ENCODE measurements at places on chromosomes 11 and 22. TPM values are rescaled to one million over a fixed set of nuclear protein-coding genes. Genes with fewer than 3 reads are reported as not detected.
A peak's percentile ranks its signal among the peaks of the same experiment; 100 is the strongest.

GRCh38 chr11:12243486-12243885 lies 133.1 kb downstream of the MICAL2 start:
- DNase-seq: no peak

GRCh38 chr11:6633422-6634408 lies 14.5 kb upstream of the TPP1 start:
- peak; percentile 68 for DNase-seq

DNA sequence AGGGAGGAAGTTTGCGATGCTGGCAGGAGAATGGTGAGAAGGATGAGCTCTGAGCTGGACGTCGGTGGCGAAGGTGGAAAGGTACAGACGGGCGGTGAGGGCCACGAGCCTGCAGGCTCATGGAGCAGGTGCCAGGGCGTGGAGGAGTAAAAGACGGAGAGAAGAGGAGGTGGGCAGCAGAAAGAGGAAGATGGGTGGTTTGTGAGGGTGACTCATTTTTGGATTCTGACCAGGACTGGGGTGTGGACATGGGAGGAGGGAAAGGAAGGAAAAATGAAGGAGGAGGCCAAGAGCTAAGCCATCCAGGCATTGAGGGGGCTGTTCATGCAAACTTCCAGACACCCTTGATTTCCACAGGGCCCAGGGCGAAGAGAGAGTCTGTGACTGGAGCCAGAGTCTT lies 3.5 kb downstream of the ZDHHC24 start:
- no peak for DNase-seq

DNA sequence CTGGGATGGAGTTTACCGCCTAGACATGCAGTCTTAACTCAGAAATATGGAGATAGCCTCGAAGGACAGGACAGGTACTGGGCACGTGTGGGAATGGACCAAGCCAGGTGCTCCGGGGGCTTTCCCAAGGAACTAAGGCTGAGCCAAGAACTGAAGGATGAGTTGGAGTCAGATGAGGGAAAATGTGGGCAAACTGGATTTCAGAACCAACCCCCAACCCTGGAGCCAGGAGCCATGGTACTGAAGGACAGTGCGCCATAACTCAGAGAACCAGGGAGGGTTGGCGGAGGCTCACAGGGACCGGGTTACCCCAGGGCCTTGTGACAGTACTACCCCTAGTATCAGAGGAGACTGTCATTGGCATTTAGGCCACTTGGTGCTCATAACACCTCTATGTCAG lies 2.5 kb upstream of the MIF start:
- no peak for DNase-seq

GRCh38 chr22:46969961-46970360 lies 207.5 kb downstream of the TBC1D22A start:
- DNase-seq: no peak

DNA sequence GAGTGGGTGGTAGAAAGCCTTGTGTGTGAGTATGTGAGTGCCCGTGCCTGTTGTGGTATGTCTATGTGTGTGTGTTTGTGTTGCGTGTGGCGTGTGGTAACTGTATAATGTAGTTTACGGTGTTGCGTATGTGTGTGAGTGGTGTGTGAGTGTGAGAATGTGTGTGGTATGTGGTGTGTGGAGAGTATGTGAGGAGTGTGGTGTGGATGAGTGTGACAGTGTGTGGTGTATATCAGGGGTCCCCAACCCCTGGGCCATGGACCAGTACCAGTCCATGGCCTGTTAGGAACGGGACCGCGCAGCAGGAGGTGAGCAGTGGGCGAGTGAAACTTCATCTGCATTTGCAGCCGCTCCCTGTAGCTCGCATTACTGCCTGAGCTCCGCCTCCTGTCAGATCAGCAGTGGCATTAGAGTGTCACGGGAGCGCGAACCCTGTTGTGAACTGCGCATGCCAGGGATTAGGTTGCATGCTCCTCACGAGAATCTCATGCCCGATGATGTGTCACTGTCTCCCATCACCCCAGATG lies 5.7 kb downstream of the UPK3A start:
- DNase-seq: no peak

DNA sequence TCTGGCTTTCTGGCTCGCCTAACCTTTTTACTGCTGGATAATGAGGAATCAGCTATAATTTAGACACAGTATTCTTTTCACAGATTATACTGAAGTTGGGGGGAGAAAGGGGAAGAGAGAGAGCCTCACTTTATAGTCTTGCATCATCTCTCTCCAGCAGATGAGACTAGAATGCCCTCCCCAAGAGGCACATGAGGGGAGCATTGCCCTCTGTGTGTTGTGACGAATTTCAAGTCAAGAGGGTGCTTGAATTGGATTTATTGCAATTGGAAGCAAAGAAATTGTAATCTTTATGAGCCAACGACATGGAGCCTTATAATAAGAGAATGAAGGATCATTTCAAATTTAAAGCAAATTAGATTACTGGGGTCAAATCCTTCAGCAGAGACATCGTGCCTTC lies 17.6 kb upstream of the CADM1 start:
- DNase-seq: no peak

DNA sequence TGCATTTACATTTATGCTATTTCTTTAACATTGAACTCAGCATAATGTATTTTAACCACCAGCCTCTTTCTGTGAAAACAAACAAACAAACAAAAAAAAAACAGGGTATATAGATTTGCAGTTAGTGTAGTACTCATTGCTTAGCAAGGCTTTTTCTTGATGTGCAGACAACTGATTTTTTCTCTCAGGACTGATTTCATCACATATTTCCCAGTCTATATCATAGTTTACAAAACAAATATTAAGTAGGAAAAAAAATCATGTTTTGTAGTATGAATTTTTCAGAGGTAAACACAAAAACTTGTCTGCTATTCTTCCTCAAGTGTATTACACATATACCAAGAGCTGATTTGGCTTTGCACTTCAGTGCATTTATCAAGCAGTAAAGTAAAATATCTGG lies 123.0 kb downstream of the PDE3B start:
- no peak for DNase-seq

DNA sequence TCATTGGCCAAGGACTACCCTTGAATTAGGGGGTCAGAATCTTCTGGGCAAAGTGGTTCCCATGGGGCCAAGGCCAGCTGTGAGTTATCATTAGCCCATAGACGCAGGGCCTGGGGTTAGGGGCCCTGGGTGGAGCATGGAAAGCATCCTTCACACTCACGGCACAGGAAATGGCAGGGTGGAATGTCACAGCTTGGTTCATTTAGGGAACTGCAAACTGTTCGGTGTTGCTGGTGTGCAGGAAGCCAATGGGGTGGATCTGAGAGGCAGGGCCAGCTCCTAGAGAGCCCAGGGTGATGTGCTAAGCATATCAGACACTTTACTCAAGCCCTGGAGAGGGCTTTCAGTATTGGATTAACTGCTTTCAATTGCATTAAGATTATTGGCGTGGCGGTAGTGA lies 42.9 kb downstream of the TECTA start:
- DNase-seq: no peak

GRCh38 chr11:58285483-58286040 lies 17.5 kb upstream of the OR10W1 start:
- DNase-seq: no peak

DNA sequence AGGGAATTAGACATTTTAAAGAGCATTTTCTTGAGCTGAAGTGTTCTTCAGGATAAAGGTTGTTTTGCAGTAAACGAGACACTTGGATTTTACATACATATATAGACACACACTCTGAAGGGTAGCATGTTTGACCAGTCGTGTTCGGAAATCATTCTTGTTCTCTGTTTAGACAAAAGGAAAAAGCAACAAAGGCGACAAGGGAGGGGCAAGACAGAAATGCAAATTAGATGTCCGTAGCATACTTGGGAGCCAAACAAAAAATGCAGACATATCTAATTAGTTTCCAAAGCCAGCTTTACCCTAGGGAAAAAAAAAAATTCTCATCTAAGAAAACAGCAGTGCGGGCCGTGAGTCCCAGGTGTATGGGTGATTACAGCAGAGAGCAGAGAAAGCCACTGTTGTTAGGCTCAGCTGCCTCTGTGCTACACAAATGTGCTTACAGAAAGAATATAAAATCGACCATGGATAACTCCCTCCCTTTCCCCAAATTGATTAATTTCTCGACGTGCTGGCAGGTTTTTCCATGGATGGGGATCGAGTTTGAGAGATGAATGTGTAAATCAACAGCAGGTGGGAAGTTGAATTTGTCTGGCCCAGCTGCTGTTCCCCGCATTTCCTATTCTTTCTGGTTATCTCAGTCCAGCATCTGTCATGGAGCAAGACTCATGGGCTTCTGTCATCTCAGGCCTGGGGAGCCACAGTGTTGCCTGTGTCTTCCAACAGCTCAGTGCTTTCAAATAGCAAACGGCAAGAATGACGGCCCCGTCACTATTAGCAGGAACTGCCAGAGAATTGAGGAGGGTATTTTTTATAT lies 176.5 kb upstream of the TTC12 start:
- DNase-seq: no peak

DNA sequence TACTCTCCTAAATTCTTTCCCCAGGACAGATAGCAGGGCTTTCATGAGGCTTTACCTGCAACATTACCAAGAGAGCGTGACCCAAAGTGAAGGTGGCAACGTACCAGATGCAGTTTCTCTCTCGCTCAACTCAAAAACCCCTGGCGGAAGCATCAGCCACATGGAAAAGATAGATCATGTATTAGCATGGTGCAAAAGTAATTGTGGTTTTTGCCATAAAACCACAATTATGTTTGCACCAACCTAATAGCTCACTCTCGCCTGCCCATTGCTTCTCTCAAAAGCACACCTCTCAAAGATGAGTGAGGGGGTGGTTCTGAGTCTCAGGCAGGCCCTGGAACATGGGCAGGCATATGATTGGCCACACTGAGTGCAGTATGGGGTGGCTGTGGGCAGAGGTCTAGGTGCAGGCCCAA lies 7.0 kb downstream of the MS4A6A start:
- DNase-seq: no peak

GRCh38 chr11:36345084-36345511 lies 49.0 kb downstream of the PRR5L start:
- no peak for DNase-seq

DNA sequence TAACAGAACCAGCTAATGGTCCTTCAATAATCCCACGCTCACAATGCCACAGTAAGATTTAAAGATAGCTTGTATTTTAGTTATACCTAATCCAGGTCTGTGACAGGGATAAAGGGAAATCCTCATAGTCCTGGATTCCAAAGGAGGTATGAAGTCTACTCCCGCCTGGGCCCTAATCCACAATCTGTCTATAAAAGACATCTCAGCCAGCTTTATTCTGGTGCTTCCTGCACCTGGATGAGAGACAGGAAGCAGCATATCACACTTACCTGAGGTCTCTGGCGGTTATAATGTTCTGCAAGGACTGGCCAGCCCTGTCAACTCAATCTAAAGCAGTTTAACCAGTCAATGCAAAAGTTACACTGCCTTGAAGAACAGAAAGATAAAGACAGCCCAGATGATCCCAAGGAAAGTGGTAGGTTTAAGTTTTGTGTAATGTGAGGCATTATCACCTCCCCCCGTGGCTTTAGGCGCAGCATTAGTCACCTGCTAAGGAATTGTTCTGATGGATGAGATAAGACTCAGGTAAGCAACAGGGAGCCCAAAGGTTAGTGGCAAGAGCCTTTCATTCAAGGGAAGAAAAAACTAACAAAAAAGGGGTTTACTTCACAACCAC lies 57.6 kb downstream of the PLEKHA7 start:
- no peak for DNase-seq

GRCh38 chr11:72195518-72196270 lies 3.8 kb downstream of the FOLR1 start:
- DNase-seq: no peak

DNA sequence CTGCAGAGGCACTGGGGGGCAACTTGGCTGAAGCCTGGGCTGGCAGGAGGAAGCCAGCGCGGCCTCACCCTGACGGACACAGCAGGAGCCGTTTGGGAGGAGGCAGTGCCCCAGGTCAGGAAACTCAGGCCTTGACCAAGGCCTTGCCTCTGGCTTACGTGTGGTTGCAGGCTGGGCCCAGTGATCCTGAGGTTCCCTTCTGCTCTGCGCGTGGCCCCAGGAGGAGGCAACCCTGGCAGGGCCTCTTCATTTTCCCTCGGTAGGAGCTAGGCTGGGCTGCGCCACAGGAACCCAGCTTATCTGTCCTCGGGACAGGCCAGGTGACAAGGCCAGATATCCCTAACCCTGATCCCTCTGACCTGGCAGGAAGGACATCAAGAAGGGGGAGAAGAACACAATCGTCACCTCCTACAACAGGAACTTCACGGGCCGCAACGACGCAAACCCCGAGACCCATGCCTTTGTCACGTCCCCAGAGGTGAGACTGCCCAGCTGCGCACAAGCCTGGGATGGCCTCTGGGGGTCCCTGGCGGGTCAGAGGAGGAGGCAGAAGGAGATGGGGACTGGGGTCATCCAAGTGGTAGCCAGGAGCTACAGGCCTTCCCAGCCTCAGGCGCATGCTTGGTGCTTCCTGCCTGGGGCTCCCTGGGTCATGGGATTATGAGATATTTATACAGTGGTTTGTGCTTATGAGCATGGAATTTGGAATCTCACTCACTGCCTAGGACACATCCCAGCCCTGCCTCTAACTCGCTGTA lies 20.6 kb downstream of the POLR3H start:
- peak; percentile 45 for DNase-seq

- DNase-seq: no peak
Measured at GRCh38 chr11:107857550-107858216, 904 bp downstream of the SLC35F2 start.

DNA sequence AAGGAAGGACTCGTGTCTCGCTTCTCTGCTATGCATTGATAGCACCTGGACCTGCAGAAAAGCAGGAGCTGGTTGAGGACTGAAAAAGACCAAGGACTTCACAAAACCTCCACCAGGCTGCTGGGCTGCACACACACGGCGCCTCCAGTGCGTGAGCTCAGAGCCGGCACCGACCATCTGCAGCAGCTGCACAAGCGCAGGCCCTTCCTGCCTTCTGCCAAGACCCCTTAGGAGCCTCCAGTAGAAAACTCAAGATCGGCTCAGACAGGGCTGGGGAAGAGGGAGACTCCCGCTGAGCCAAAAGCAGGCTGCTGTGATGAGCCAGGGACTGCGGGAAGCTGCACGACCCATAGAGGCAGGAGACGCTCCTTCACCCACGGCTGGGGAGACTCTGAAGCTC lies 70.9 kb downstream of the PHF21B start:
- DNase-seq: no peak

Gene FOLR1
- total RNA-seq: not detected

Gene AGBL2
- not detected for total RNA-seq

Gene TENM4
- total RNA-seq: 1.6 TPM

Gene SLC25A22
- total RNA-seq: 4.4 TPM

Gene ADAMTS15
- 5.3 TPM for total RNA-seq

Gene PRR33
- 1.4 TPM for total RNA-seq

Gene CRKL
- 56.2 TPM for total RNA-seq

Gene DNAJB7
- not detected for total RNA-seq

Gene BCR
- total RNA-seq: 33.5 TPM

Gene KCNJ11
- 22.3 TPM for total RNA-seq

Gene IFITM10
- 0.95 TPM for total RNA-seq

Gene SLC39A13
- 38.9 TPM for total RNA-seq

Gene PATE2
- total RNA-seq: not detected

Gene OR51S1
- total RNA-seq: not detected

Gene TRIM49B
- not detected for total RNA-seq
